Thyroid gland (tissue), 4 donors: ENCODE measurements at places on chromosomes 11 and 22. TPM values are rescaled to one million over a fixed set of nuclear protein-coding genes. Genes with fewer than 3 reads are reported as not detected.

DNA sequence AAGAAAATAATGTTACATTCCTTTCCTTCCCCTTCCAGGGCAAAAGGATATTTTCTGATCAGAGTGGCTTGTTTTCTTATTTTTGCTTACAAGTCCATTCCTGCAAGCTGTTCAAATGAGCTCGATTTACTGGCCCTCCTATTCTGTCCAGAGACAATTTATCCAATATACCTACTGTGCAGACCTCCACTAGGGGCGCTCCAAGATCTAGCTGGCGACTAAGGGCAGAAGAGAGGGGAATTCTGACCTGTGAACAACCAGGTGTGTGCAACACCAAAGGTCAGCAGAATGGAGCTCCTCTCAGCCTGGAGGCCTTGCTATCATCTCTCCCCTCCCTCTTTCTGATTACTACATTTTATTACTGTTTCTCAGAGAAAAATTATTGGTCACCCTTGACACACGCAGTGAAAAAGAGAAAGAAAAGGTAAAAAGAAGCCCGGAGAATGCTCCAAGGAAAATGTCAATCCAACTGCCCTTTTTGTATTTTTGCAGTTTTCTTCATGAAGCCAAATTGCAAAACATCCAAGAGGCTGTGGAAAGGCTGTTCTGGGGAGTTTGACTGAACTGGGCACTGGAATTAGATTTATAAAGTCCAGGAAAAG lies 3.2 kb downstream of the SEZ6L start:
- no peak overlapping the region for H3K27ac ChIP-seq
- no peaks in the 10 kb centered on the region for H3K36me3 ChIP-seq
- peak; percentile 42 for DNase-seq
- H3K27me3 ChIP-seq: no peaks in the 10 kb centered on the region
- no peak overlapping the region for H3K4me3 ChIP-seq
- peaks cover 14% of the 10 kb centered on the region for H3K4me1 ChIP-seq

GRCh38 chr22:35684270-35684700 lies 33.4 kb upstream of the APOL5 start:
- no peaks in the 10 kb centered on the region for H3K4me1 ChIP-seq
- H3K4me3 ChIP-seq: no peak overlapping the region
- H3K36me3 ChIP-seq: no peaks in the 10 kb centered on the region
- H3K27me3 ChIP-seq: no peaks in the 10 kb centered on the region
- no peak for DNase-seq

- peak; percentile 36 for DNase-seq
- H3K27me3 ChIP-seq: no peaks in the 10 kb centered on the region
- H3K4me3 ChIP-seq: peak overlapping the region; percentile 25
- H3K4me1 ChIP-seq: no peaks in the 10 kb centered on the region
These were observed 551 bp upstream of the DEUP1 start for GRCh38 chr11:93329936-93330445.

GRCh38 chr11:72940417-72940816 lies 126.2 kb downstream of the ATG16L2 start:
- no peak overlapping the region for H3K4me3 ChIP-seq
- H3K36me3 ChIP-seq: no peaks in the 10 kb centered on the region
- no peak for DNase-seq
- H3K27me3 ChIP-seq: no peaks in the 10 kb centered on the region
- H3K27ac ChIP-seq: no peak overlapping the region

GNAZ gene
- 4.4 TPM for total RNA-seq

DNA sequence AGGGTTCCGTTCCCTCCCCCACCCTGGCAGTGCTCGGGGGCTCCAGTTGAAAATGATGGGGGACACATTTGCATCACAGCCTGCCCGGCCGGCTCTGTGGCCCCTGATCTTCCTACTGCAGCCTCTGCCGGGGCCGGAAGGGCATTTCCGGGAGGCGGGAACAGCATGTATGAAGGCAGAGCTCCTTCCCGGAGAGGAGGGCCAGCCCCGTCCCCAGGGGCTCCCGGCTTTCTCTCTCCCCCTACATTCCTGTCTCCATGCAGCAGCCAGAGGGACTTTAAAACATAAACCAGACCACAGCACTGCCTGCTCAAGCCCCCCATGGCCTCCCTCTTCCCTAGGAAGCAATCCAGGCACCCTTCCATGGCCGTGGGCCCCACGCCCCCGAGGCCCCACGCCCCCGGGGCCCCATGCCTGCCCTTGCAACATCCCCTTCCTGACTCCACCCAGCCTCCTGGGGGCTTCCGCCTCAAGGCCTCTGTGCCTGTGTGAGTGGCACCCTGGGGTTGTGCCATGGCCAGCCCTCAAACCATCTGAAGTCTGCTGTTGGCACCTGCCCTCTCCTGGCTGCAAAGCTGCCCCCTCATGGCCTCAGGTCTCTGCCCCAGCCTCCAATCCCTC lies 73.1 kb downstream of the CDKN1C start:
- H3K27me3 ChIP-seq: no peaks in the 10 kb centered on the region
- peaks cover 15% of the 10 kb centered on the region for H3K4me1 ChIP-seq
- H3K4me3 ChIP-seq: no peak overlapping the region
- peak overlapping the region; percentile 33 for H3K27ac ChIP-seq
- no peaks in the 10 kb centered on the region for H3K36me3 ChIP-seq

DNA sequence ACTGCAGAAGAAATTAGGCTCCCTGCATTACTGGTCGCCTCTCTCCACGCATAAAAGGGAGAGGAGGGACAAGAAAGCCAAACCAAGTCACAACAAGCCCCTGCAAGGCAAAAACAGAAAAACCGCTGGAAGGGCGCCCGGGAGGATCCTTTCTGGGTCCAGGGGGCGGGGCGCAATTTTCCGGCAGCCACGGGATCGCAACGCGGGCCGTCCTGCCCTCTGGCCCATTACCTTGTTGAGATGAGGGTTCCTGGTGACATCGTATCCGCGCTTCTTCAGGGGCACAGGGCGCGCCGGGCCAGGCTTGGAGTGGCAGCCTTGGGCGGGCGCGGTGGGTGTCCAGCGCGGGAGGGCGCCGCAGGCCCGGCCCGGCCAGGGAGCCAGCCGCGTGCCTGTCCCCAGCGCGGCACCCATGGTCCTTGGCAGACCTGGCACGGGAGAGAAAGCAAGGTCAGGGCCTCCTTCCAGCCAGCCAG lies 847 bp downstream of the ME3 start:
- peaks cover 3% of the 10 kb centered on the region for H3K4me1 ChIP-seq
- H3K4me3 ChIP-seq: peak overlapping the region; percentile 45
- H3K27ac ChIP-seq: peak overlapping the region; percentile 70
- H3K27me3 ChIP-seq: no peaks in the 10 kb centered on the region
- H3K36me3 ChIP-seq: no peaks in the 10 kb centered on the region
- DNase-seq: peak; percentile 74

DNA sequence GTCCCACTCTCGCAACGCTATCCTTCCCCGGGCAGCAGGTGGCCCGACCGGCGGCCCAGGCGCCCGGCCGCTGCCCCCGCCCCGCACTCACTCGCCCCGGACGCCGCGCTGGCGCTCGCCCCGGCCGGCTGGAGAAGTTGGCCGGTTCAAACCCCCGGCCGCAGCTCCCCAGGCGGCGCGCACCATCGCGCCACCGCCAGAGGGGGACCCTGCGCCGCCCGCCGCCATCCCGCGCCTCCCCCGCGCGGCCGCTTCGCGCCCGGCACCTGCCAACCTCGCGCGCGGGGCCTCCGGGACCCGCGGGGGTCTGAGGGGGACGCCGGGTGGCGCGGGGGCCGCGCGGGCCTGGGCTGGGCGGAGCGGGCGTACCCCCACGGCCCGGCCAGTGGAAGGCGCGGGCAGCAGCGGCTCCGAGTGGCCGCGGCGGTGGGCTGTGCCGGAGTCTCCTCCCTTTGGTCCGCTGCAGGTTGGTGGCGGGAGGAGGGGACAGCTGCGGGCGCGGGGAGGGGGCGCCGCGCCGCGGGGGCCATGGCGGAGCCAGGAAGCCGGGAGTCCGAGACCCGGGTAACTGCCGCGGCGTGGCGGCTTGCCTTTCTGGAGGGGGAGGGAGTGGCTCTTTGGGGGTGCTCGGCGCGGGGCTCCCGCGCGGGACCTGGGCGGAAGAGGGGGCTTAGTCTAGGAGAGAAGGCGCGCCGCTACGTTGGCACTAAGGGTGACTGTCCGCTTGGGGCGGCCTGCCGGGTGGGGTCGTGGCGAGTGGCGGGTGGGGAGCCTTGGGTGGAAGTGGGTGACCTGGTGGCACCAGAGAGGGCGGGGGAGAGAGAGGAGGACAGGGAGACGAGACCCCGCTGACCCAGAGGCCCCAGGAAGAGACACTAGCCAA lies at the start of the genes MPST and TST:
Gene MPST (plus strand): TSS at position 434 of the 883 bp plus-strand sequence. CDS start 95 bp downstream, at position 529.
Gene TST (minus strand): TSS at position 139 of the 883 bp plus-strand sequence. CDS start 715 bp downstream, outside the sequence.
- peak within 1 kb of the TSS; percentile 65 for H3K4me3 ChIP-seq
- H3K27ac ChIP-seq: peak within 1 kb of the TSS; percentile 84
- peaks cover 44% of the 10 kb centered on the region for H3K4me1 ChIP-seq
- no peaks in the 10 kb centered on the region for H3K27me3 ChIP-seq
- peaks cover 3% of the 10 kb centered on the region for H3K36me3 ChIP-seq
